Renal cortical epithelial cell (primary cell): ENCODE measurements at places on chromosomes 12 and 14. TPM values are rescaled to one million over a fixed set of nuclear protein-coding genes. Genes with fewer than 3 reads are reported as not detected.

The KRT71 gene
- not detected in 2 replicates for total RNA-seq

The PEBP1 gene
- total RNA-seq: 161 and 252 TPM in 2 replicates

The MEG3 gene
- 0.69 and 14.3 TPM in 2 replicates for total RNA-seq

The DEGS2 gene
- 0.20 TPM in 1 of 2 replicates, not detected in the other for total RNA-seq

The TPH2 gene
- total RNA-seq: 0.05 TPM in 1 of 2 replicates, not detected in the other

The RASSF9 gene
- total RNA-seq: 0.69 and 5.0 TPM in 2 replicates

The KRT6B gene
- total RNA-seq: 0.05 and 2.1 TPM in 2 replicates

DNA sequence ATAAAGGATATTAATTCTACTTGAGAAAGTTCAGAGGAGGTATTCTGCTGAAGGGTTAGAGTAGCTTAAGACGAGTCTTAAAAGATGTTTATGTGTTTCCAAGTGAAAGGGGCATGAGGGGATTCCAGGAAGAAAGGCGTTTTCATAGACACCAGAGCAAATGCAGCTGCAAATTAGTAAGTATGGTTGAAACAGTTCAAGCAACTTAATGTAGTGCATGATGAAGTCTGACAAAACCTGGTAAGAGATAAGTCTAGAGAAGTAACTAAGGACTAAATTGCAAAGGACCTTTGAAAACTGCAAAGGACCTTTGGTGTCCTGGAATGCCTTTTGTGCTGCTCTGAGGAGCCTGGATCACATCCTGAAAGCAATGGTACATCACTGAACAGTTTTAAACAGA, 11.5 kb downstream of the LUM start:
- DNase-seq: no peak

DNA sequence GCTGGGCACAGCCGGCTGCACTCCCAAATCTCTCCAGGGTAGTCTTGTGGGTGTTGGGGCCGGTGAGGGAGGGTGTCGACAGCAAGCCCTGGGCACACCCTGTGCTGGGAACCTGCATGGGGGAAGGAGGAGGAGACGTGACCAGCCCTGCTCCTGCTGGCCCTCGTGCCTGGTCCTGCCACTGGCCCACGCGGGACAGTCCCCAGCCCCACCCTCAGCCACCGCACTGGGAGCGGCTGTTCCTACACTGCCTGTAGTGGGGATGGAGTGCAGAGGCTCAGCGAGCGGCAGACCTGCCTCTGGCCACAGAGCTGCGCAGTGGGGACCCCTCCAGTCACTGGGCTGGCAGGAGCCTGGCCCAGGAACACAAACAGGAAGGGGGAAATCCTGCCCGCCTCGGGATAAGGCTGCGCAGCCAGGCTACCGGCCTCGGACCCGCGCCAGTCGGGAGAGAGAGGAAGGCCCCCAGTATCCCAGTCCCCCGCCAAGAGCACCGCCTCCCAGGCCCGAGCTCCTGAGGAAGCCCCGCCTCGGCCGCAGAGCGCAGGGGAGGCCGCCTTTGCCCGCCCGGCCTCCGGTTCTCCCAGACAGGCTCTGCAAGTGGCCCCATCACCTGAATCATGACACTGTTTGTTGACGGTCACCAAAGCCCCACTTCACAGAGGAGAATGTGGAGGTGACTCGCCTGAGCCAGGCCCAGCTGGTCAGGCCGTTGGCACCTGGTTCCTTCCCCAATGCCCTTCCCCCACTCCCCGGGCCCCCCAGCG, 10.6 kb downstream of the AHNAK2 start:
- DNase-seq: peak; percentile 45

GRCh38 chr14:52014601-52015267, 25.4 kb downstream of the RTRAF start:
- no peak for DNase-seq

GRCh38 chr12:47868552-47869031, 36.2 kb downstream of the VDR start:
- no peak for DNase-seq

DNA sequence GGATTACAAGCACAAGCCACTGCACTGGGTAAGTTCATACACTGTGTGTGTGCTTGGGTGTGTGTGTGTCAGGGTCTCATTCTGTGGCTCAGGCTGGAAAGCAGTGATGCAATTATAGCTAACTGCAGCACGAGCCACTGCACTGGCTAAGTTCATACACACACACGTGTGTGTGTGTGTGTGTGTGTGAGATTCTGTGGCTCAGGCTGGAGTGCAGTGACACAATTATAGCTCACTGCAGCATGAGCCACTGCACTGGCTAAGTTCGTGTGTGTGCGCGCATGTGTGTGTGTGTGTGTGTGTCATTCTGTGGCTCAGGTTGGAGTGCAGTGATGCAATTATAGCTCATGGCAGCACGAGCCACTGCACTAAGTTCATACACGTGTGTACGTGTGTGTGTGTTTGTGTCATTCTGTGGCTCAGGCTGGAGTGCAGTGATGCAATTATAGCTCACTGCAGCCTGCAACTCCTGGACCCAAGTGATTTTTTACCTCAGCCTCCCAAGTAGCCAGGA, 85.4 kb downstream of the HECTD1 start:
- DNase-seq: peak; percentile 27

DNA sequence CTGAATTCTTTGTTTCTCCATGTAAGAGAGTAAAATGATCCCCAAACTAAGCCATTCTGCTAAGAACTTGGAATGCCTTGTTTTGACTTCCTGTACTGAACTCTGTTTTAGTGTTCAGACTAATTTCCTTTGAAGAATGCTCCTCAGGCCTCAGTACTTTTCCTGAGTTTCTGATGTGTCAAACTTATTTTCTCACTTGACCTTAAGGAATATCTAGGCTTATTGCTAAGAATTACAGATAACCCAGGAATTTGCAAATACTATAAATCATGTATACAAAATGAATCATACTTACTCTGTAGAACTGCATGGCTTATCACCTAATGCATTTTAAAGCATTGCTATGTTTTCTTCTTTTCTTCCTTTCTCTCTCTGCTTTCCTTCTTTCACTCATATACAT, 93.1 kb upstream of the PKP2 start:
- no peak for DNase-seq

- DNase-seq: no peak
Measured at GRCh38 chr14:101928415-101928841, 35.9 kb upstream of the DYNC1H1 start.

DNA sequence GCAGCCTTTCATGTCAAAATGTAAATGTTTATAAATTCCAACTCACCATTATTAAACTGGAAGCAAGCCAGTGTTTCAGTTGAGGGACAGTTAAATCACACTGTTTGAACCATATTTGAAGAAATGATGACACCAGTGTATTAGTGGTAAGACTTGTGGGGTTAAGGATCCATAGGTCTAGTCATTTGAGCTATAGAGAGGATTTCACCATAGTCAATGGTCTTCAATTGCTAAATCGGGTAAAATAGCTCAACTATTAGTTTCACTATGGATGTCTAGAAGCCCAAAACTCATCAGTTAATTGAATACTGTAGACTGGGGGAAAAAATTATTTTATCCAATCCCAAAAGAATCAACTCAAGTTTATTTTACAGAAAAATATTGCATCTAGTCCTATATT, 659.1 kb downstream of the NRXN3 start:
- DNase-seq: no peak

DNA sequence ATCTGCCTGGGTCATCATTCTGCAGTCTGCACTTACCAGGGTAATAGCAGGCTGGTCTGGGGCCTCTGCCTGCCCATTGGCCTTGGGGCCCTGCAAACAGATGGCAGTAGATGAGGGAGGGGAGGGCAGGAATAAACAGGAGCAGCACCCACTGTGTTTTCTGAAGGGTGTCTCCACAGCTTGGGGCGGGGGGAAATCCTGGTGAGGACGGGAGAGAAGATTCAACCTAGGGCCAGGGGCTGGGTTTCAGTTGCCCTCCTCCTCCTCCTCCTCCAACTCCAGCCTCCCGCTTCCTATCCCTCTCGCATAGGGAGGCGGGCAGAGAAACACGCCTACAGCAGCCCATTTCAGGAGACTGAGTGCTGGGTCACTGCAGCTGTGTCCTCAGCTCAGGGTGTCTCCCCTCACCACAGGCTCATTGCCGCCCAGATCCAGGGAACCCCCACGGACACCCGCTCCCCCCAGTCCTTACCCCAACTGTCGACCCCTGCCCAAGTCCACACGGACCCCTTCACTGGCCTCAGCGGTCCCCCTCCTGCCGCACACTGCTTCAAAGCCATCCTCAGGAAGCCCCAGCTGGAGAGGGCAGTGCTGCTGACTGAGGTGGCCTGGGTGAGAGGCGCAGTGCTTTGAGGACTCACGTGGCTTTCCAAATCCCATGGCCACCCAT, 9.1 kb upstream of the KRT80 start:
- no peak for DNase-seq
